ENCODE measurements at places on chromosomes 12 and 14.

DNA sequence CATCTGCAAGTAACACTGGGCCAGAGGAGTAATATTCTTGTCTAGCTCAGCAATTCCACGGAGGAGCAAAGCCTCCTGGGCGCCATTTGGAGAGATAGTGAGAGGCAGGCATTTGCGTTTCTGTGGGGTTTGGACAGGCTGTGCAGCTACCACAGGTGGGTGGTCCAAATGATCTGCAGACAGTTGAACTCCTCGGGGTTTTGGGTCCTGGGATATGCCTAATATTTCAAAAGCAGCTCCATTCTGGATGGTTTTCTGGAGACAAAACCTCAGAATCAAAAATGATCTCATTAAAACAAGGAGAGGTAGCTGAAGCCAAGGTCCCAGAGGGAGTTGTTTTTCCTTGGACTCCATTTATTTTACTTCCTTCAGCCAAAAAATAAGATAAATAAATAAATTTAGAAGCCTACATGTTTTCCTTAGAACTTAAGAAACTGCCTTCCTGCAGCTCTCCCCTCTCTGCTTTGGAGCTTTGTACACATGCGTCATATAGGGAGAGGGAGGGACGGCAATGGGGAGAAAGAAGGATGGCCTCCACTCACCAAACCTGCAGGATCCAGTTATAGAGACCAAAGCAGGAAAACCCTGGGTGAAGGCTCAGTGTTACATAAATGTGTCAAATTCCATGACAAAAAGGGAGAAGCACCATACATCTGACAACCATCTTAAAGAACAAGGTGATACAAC, 227.3 kb upstream of the DAAM1 start:
- DNase-seq: no peak

DNA sequence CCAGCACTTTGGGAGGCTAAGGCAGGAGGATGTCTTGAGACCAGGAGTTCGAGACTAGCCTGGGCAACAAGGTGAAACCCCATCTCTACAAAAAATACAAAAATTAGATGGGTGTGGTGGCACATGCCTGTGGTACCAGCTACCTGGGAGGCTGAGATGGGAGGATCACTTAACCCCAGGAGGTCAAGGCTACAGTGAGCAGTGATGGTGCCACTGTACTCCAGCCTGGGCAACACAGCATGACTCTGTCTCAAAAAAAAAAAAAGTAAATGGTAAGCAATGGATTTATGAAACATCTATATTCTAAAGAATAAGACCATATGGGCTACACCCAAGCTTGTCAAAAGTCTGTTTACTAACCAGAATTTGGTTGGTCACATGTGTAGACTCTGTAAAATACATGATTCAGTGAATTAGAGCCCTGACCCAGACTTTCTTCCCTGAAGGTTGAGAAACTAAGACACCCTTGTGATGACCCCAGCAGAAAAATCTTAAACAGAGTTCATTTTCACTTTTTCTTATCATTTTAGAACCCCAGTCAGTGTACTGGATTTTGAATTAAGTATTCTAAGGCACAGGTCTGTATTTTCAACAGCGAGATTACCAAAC, 12.1 kb downstream of the FGD6 start:
- no peak for DNase-seq

GRCh38 chr12:69516950-69517349, 46.8 kb downstream of the FRS2 start:
- DNase-seq: no peak

- peak; percentile 48 for DNase-seq
Measured at GRCh38 chr12:62793256-62794217, 141.4 kb downstream of the PPM1H start.

DNA sequence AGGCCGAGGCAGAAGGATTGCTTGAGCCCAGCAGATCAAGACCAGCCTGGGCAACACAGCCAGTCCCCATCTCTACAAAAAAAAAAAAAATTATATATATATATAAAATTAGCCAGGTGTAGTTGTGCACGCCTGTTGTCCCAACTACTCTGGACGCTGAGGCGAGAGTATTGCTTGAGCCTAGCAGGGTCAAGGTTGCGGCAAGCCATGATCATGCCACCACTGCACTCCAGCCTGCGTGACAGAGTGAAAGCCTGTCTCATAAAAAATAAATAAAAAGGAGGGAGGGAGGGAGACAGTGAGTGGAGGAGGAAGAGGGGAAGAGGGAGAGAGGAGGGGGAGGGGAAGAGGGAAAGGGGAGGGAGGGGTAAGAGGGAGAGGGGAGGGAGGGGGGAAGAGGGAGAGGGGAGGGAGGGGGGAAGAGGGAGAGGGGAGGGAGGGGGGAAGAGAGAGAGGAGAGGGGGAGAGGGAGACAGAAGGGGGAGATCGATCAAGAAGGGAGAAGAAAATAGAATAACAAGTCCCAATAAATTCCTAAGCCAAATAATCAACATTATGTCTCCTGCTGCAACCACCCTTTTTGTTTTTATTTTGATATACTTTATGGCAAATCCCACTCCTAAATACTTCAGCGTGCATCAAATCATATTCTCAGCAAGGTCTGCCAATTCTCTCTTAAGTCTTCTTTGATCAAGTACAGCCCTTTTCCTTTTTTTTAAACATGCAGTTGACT, 163.9 kb downstream of the MED13L start:
- DNase-seq: no peak

GRCh38 chr14:57865403-57866198, at the start of gene SLC35F4:
Gene SLC35F4 (minus strand): TSS chr14:57866092.
- no peak for DNase-seq

DNA sequence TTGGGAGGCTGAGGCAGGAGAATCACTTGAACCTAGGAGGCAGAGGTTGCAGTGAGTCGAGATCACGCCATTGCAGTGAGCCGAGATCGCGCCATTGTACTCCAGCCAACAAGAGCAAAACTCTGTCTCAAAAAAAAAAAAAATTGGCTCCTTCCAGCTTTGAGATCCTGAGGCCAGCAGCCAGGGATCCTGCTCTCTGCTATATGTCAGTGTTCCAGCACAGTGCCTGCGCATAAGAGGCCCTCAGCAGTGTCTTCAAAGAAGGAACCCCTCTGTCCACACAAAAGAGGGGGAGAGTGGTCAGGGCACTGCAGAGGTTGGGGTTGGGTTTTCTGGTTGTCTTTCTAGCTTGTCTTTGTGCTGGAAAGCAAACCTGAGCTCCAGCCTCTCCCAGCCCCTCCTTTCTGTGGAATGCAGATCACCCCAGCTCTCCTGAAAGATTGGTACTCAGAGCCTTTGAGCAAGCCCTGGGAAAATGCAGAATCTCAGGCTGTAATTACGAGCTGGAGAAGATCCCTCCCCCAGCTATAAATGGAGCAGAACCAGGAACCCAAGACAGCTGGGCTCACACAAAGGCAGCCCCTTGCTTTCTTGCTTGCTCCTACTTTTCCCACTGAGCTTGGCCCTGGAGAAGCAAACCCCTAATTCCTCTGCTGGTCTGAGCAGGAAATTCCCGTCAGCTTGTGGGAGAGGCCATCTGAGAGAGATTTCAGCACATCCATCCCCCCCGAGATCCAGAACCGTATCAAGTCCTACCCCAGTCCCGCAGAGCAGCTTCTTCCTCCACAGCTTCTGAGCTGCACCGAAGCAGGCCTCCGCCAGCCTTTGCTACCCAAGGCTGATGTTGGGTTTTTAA, 205.7 kb downstream of the ZFP36L1 start:
- DNase-seq: no peak

- DNase-seq: no peak
Measured at GRCh38 chr12:117109943-117110635, 10.9 kb upstream of the TESC start.

- no peak for DNase-seq
Measured at GRCh38 chr12:78115889-78116288, 285.2 kb downstream of the NAV3 start.

Data from stimulated activated CD4-positive, alpha-beta T cell treated with anti-CD3 and anti-CD28 coated beads, Interleukin-12 subunit alpha, Interleukin-12 subunit beta, amount 100 ng/mL, for 24 hours (primary cell).